Posterior vena cava (tissue), 2 donors: ENCODE measurements at places on chromosomes 2 and 18. TPM values are rescaled to one million over a fixed set of nuclear protein-coding genes. Genes with fewer than 3 reads are reported as not detected.
A peak's percentile ranks its signal among the peaks of the same experiment; 100 is the strongest.

The TTLL4 gene
- total RNA-seq, result 14.6 TPM

- no peak for DNase-seq
Measured at GRCh38 chr2:163729636-163730273, 6.1 kb downstream of the FIGN start.

GRCh38 chr2:66699793-66700676 is 265.1 kb downstream of the MEIS1 start:
- no peak for DNase-seq

GRCh38 chr2:96952016-96952750 is 34.2 kb downstream of the FAM178B start:
- DNase-seq, result peak; percentile 67
